ENCODE measurements at places on chromosomes 4 and X. TPM values are rescaled to one million over a fixed set of nuclear protein-coding genes. Genes with fewer than 3 reads are reported as not detected.

Gene PDE6B
- 11.5 TPM for total RNA-seq

Gene FAM156B
- total RNA-seq, result 10.5 TPM

Gene UBA1
- 112 TPM for total RNA-seq

Gene IBSP
- total RNA-seq, result not detected

Gene CENPVL1
- total RNA-seq, result not detected

Gene FAM9C
- not detected for total RNA-seq

Gene PAK3
- 2.7 TPM for total RNA-seq

Gene TGIF2LX
- not detected for total RNA-seq

Gene GPR82
- total RNA-seq, result not detected

Gene SHROOM2
- total RNA-seq, result not detected

Gene HGFAC
- total RNA-seq, result not detected

Gene DNAAF6
- total RNA-seq, result not detected

Gene HMX1
- not detected for total RNA-seq

Gene ADH6
- not detected for total RNA-seq

Gene ITIH6
- total RNA-seq, result not detected

Gene AREG
- total RNA-seq, result 17.3 TPM

Gene MXRA5
- total RNA-seq, result not detected

Gene HS6ST2
- not detected for total RNA-seq

Gene ARMCX6
- total RNA-seq, result 34.0 TPM

Gene LUZP4
- total RNA-seq, result not detected

Gene ARHGAP36
- total RNA-seq, result not detected

Gene PDZD4
- 31.1 TPM for total RNA-seq

Gene TCEAL6
- not detected for total RNA-seq

Gene NSDHL
- total RNA-seq, result 4.3 TPM

Gene CCNA2
- total RNA-seq, result 0.25 TPM

Gene DRP2
- total RNA-seq, result 0.27 TPM

Gene TNMD
- not detected for total RNA-seq

Gene CT45A1
- not detected for total RNA-seq

Gene TMEM47
- not detected for total RNA-seq

Gene PPP1R2C
- not detected for total RNA-seq

Gene INTU
- not detected for total RNA-seq

Gene SHOX
- total RNA-seq, result not detected

Gene HSFX3
- not detected for total RNA-seq

Gene CFAP299
- not detected for total RNA-seq

Gene BEND2
- 0.07 TPM for total RNA-seq

Gene ESX1
- not detected for total RNA-seq

Gene TMEM150C
- 0.37 TPM for total RNA-seq

Gene ABLIM2
- 4.3 TPM for total RNA-seq

Gene NXF2B
- total RNA-seq, result not detected

Gene AMOT
- total RNA-seq, result 1.4 TPM

Gene RIBC1
- 1.5 TPM for total RNA-seq

All from T-helper 17 cell (primary cell).